ENCODE measurements at places on chromosomes 7 and 10. TPM values are rescaled to one million over a fixed set of nuclear protein-coding genes. Genes with fewer than 3 reads are reported as not detected.

The FGFR2 gene
- 23.0 TPM for total RNA-seq

The VSTM2A gene
- total RNA-seq: not detected

The SUV39H2 gene
- total RNA-seq: 8.6 TPM

The CCDC172 gene
- not detected for total RNA-seq

The CLDN3 gene
- not detected for total RNA-seq

All from hair follicle dermal papilla cell (primary cell).